ENCODE measurements at places on chromosomes 3 and 15.

- peaks cover 24% of the 10 kb centered on the region for H3K27me3 ChIP-seq
These were observed 2.2 kb downstream of the FAM174B start for GRCh38 chr15:92653366-92653765.

GRCh38 chr3:13518516-13518953 lies 30.4 kb upstream of the FBLN2 start:
- H3K4me3 ChIP-seq: no peak overlapping the region
- H3K4me1 ChIP-seq: peaks cover 3% of the 10 kb centered on the region
- no peak overlapping the region for H3K27ac ChIP-seq
- H3K27me3 ChIP-seq: no peaks in the 10 kb centered on the region
- H3K36me3 ChIP-seq: peaks cover 8% of the 10 kb centered on the region

DNA sequence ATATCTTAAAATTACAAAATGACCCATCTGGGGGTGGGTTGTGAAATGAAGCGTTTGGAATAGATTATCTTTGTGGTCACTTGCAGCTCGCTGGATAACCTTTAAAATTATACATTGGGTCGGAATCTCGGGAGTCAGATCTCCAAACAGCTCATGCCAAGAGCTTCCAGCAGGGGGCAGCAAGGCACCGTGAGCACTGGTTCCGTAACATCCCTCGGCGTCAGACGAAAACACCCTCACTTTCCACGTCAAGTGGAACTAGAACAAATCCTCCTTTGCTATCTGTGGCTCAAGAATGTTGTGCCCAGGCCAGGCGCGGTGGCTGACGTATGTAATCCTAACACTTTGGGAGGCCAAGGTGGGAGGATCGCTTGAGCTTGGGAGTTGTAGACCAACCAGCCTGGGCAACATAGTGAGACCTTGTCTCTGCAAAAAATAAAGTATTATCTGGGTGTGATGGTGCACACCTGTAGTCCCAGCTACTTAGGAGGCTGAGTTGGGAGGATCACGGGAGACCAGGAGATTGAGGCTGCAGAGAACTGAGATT lies 31.1 kb downstream of the UMPS start:
- peaks cover 45% of the 10 kb centered on the region for H3K4me1 ChIP-seq
- peak overlapping the region; percentile 47 for H3K27ac ChIP-seq
- H3K36me3 ChIP-seq: peaks cover 38% of the 10 kb centered on the region
- DNase-seq: peak; percentile 80
- H3K27me3 ChIP-seq: no peaks in the 10 kb centered on the region
- no peak overlapping the region for H3K4me3 ChIP-seq

GRCh38 chr15:35934383-35935049 lies 388.6 kb upstream of the DPH6 start:
- H3K27ac ChIP-seq: no peak overlapping the region
- H3K4me3 ChIP-seq: no peak overlapping the region
- H3K27me3 ChIP-seq: no peaks in the 10 kb centered on the region
- no peak for DNase-seq
- no peaks in the 10 kb centered on the region for H3K36me3 ChIP-seq
- H3K4me1 ChIP-seq: no peaks in the 10 kb centered on the region

DNA sequence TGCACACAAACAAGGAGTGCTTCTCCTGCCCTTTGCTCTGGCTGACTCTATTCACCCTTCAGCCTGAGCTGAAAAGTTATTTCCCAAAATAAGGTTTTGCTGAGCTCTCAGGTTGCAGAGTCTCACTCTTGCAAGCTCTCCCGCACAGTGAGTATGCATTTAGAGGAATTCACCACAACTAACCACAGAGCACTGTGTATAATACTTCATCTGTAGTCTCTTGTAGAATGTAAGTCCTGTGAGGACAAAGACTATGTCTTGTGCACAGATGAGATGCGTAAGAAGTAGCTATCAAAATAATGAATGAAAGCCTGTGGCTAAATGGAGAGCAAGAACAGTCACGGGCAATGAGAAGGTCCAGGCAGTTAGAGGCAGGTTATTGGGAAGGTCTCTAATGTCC lies 156.5 kb upstream of the SLCO3A1 start:
- H3K27ac ChIP-seq: no peak overlapping the region
- no peaks in the 10 kb centered on the region for H3K27me3 ChIP-seq
- H3K4me3 ChIP-seq: no peak overlapping the region

DNA sequence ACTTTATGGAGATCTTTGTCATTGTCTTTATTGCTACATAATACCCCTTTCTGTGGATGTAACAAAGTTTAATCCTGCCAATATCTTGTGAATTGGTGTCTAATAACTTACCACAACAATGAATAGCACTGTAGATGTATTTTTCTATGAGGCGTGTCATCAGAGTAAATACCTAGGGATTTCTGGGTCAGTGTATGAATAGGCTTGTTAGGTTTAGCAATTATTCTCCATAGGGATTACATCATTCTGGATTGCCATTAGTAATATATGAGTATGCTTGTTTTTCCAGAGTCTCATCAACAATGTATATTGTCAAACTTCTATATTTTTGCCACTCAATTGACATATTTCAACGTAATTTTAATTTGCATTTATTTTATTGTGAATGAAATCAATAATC lies 67.9 kb downstream of the UNC13C start:
- H3K4me3 ChIP-seq: no peak overlapping the region
- no peaks in the 10 kb centered on the region for H3K27me3 ChIP-seq
- H3K4me1 ChIP-seq: no peaks in the 10 kb centered on the region
- no peak overlapping the region for H3K27ac ChIP-seq

GRCh38 chr15:44066211-44066827 lies 128.8 kb downstream of the FRMD5 start:
- peak; percentile 63 for DNase-seq
- H3K36me3 ChIP-seq: no peaks in the 10 kb centered on the region
- no peak overlapping the region for H3K4me3 ChIP-seq
- H3K4me1 ChIP-seq: peaks cover 7% of the 10 kb centered on the region
- no peaks in the 10 kb centered on the region for H3K27me3 ChIP-seq

DNA sequence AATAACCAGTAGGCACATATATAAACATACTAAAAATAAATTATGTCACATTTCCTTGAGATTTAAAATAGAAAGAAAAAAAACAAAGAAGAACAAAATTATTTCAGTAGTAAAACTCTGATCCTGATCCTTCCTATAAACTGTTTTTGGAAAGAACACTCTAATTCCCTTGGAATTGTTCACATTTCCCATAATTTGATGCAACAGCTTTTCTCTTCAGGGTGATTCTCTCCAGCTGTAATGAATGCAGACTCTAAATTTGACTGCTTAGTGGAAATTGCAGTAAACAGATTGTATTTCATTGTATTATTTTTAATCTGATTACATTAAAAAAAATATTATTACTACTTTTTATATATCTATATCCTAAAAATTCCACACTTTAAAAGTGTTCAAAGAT lies 70.2 kb upstream of the ABI3BP start:
- H3K27me3 ChIP-seq: no peaks in the 10 kb centered on the region
- no peak for DNase-seq
- no peak overlapping the region for H3K27ac ChIP-seq
- no peaks in the 10 kb centered on the region for H3K4me1 ChIP-seq
- H3K4me3 ChIP-seq: no peak overlapping the region

- H3K36me3 ChIP-seq: peaks cover 12% of the 10 kb centered on the region
- DNase-seq: no peak
These were observed 44.0 kb downstream of the DCUN1D1 start for GRCh38 chr3:182936239-182936917.

GRCh38 chr3:197567904-197568681 lies 12.3 kb upstream of the BDH1 start:
- H3K4me1 ChIP-seq: peaks cover 35% of the 10 kb centered on the region
- no peak for DNase-seq
- no peak overlapping the region for H3K4me3 ChIP-seq
- no peak overlapping the region for H3K27ac ChIP-seq

DNA sequence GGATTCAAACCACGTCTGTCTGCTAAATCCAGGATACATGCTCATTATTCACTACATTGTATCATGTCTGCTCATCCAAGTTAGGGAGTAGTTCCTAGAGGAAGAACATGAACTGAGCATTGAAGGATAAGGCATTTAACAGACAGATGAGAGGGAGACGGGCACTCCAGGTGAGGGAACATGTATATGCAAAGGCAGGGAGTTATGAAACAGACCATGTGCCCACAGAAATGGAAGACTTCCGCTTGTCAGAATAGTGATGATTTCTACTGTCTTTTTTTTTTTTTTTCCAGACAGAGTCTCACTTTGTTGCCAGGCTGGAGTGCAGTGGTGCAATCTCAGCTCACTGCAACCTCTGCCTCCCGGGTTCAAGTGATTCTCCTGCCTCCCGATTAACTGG lies 5.0 kb upstream of the NDUFAF1 start:
- no peak overlapping the region for H3K27ac ChIP-seq
- no peak overlapping the region for H3K4me3 ChIP-seq
- no peak for DNase-seq
- no peaks in the 10 kb centered on the region for H3K27me3 ChIP-seq

DNA sequence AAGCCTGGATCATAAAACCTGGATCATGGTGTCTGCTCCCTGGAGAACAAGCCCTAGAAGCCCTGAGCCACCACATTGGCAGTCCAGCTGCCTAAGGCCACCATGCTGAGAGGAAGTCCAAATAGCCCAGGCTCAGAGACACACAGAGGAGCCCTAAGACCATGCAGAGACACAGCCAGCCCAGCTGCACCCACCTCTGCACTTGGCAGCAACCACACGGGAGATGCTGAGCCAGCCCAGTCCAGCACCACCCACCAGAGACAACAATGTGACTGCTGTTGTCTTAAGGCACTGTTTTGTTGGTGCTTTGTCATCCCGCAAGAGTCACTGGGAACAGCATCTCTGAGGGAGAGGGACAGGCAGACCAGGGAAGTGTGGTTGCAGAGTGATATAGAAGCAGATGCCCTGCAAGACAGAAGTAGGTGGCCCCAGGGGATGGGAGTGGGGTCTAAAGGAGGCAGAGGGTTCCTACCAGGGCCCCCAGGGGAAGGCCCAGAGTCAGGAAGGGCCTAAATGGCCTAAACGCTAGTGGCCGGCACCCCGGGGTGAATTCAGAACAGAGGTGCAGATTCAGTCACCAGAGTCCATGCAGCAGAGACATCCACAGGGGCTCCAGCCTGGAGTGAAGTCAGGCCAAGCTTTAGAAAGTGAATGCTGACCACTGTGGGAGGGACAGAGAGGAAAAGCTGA lies 105.4 kb upstream of the PRR20G start:
- H3K27me3 ChIP-seq: no peaks in the 10 kb centered on the region
- peaks cover 32% of the 10 kb centered on the region for H3K4me1 ChIP-seq
- H3K36me3 ChIP-seq: no peaks in the 10 kb centered on the region
- H3K4me3 ChIP-seq: no peak overlapping the region

DNA sequence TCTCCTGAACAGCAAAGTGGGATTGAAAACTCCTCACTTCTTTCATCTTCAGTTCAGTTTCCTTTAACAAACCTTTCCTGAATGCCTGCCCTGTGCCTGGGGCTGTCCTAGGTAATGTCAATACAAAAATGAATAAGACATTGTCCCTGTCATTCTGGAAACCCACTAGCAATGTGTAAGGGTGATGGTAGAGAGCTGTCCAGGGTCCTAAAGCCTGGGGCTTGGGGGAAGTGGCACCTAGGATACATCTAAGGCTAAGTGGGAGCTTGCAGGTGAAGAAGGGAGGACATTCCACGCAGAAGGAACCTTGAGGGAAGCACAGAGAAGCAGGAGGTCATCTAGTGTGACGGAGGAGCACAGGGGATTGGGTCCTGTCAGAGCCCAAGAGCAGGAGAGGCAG lies 212.7 kb upstream of the PPP2R3A start:
- H3K4me1 ChIP-seq: peaks cover 11% of the 10 kb centered on the region
- no peaks in the 10 kb centered on the region for H3K27me3 ChIP-seq
- peak; percentile 33 for DNase-seq
- H3K36me3 ChIP-seq: no peaks in the 10 kb centered on the region
- no peak overlapping the region for H3K4me3 ChIP-seq

GRCh38 chr3:177522051-177522450 lies 324.8 kb upstream of the TBL1XR1 start:
- H3K4me3 ChIP-seq: no peak overlapping the region
- H3K27me3 ChIP-seq: no peaks in the 10 kb centered on the region
- no peaks in the 10 kb centered on the region for H3K36me3 ChIP-seq
- H3K27ac ChIP-seq: no peak overlapping the region

- no peak overlapping the region for H3K27ac ChIP-seq
- no peak for DNase-seq
- H3K36me3 ChIP-seq: peaks cover 34% of the 10 kb centered on the region
- no peak overlapping the region for H3K4me3 ChIP-seq
- peaks cover 9% of the 10 kb centered on the region for H3K4me1 ChIP-seq
These were observed 1302.0 kb upstream of the GBE1 start for GRCh38 chr3:83063446-83063845.

DNA sequence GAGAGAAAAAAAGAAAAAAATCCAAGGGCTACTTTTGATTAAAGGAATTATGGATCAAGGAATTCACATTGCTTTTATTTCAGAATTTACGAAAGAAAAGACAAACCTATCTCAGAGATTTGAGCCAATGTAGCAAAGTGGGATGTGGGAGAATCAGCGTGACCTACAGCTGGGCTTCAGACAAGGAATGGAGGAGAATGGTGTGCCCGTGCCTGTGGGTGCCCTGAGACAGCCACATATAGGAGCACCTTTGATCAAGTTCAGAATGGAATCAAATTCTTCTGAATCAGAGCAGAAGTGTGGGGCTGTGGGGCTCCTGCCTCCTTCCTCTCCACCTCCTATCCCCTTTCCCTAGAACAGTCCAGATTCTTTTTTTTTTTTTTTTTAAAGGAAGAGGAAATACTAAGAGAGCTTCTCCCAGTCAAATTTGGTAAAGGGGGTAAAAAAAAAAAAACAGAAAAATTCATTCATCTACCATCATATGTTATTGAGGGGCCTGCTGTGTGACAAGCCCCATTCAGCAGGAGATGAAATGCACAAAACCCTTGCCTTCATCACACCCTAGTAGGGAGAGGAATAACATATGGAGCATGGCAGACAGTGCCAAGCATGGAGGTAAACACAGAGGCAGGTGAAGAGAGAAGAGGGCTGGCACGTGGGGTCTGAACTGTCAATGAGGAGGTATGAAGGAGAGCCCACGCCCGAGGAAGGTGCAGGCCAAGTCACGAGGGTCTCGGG lies 25.0 kb upstream of the MUSTN1 start:
- H3K27ac ChIP-seq: no peak overlapping the region
- DNase-seq: no peak
- no peaks in the 10 kb centered on the region for H3K4me1 ChIP-seq

GRCh38 chr15:40825661-40826422 lies 2.7 kb downstream of the PPP1R14D start:
- H3K27ac ChIP-seq: no peak overlapping the region
- DNase-seq: no peak
- peaks cover 6% of the 10 kb centered on the region for H3K4me1 ChIP-seq
- H3K4me3 ChIP-seq: no peak overlapping the region
- no peaks in the 10 kb centered on the region for H3K36me3 ChIP-seq
- H3K27me3 ChIP-seq: no peaks in the 10 kb centered on the region

- H3K36me3 ChIP-seq: peaks cover 41% of the 10 kb centered on the region
- no peak overlapping the region for H3K4me3 ChIP-seq
- H3K27ac ChIP-seq: no peak overlapping the region
- DNase-seq: no peak
- no peaks in the 10 kb centered on the region for H3K27me3 ChIP-seq
These were observed 188.7 kb downstream of the NAALADL2 start for GRCh38 chr3:175047786-175048185.

- peaks cover 21% of the 10 kb centered on the region for H3K4me1 ChIP-seq
- no peaks in the 10 kb centered on the region for H3K36me3 ChIP-seq
- DNase-seq: no peak
- H3K27me3 ChIP-seq: no peaks in the 10 kb centered on the region
These were observed 256.4 kb downstream of the IGSF11 start for GRCh38 chr3:118778201-118778600.

GRCh38 chr15:63071288-63071909 lies 28.9 kb downstream of the TPM1 start:
- peak overlapping the region; percentile 10 for H3K27ac ChIP-seq
- H3K4me1 ChIP-seq: peaks cover 44% of the 10 kb centered on the region
- no peak for DNase-seq
- H3K4me3 ChIP-seq: no peak overlapping the region

- no peaks in the 10 kb centered on the region for H3K36me3 ChIP-seq
- H3K4me3 ChIP-seq: no peak overlapping the region
- no peak for DNase-seq
These were observed 107.4 kb downstream of the VGLL4 start for GRCh38 chr3:11536132-11536935.

Measured in WTC11 (cell line).